AG09309 (cell line): ENCODE measurements at places on chromosomes 2 and 18.

DNA sequence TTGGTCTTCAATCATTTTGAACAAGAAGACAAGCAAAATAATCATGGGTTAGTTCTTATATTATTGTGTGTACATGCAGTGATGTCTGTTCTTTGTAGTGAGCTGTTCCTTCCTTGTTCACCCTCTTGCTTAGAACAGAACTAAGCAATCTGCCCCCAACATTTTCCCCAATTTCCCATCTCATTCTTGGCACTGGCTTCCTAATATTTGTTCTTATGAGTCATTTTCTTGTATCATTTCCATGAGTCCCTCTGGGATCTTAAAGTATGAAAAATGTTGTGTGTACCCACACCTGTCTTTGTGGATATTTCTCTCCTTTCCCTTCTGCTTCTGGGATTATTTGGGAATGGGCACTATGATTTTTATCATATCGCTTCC lies 3.5 kb upstream of the IL1B start:
- no peak for DNase-seq

DNA sequence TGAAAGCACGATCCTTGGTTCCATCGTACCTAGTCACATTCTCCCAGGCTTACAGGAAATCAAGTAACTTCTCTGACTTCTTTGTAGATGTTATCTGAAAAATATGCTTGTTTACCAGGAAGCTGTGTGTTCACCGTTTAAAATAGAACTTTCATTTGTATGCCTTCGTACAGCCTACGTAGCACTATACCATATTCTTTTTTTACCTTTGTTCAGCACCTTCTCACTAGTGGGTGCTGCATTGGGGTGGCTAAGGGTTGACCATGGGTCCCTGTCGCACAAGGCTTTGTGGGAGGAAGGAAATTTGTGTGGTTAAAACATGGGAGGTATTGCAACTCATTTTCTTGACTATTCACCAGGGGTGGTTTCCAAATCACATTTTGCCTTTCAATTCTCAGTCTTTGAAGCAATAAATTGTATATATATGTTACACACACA lies 16.6 kb downstream of the MALT1 start:
- DNase-seq: no peak

- DNase-seq: no peak
Observed at GRCh38 chr2:230162981-230163380, 56.8 kb downstream of the SP110 start.

DNA sequence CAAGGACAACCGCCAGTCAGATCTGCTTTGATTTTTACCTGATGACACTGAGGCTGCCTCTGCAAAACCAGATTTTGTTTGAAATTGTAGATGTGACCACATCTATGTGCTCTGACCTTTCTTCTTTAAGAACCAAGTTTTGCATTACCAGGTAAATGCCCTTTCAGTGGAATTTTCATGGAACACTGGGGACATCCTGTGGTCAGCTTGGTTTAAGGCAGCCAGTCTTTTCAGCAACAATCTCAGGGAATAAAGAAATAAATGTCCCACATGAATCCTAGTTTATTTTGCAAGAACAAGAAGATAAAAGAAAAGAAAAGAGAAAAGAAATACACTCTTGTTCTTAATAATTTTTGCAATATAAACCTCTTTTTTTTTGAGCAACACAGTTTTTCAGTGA lies 90.6 kb downstream of the POU3F3 start:
- DNase-seq: no peak

- no peak for DNase-seq
Observed at GRCh38 chr2:212271583-212271982, 267.0 kb downstream of the ERBB4 start.

DNA sequence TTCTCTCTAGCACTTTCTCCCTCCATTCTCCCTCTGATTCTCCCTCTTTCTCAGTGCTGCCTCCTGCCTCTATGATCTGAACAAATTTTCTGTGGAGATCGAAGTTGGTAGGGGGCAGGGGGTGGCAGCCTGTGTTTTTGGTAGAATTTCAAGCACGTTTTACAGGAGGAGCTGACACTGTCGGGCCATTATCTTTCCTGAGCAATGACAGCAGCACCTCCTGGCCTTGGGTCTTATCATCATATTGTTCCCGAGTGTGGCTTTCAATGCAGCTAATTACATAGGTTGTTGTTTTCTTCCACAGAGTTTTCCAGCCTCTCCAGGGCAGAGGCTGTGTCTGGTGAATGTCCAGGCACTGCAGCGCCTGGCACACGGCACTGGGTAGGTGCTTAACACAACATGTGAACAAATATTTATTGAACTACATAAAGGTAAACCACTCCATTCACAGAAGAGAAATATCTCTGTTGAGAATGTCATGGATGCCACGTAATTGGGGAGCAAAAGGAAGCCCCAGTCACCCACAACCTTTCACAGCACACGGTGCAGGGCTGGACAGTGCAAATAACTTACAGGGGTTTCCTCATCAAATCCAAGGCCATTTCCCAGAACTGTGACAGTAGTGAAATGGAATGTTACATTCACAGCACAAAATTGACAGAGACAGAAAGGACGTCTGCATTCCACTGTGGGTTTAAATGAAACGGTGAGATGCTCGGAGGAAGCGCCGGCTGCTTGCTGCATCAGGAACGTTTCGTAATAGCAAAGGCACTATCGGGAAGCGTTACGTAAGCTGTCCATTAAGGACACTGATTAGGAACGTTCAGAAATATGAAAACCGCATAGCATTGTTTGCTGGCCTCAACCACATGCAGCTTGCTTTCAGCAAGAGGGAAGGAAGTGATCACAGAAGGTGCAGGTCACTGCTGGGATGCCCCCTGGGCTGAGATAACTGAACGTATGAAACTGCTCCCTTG lies 6.5 kb upstream of the KCNG2 start:
- DNase-seq: peak; percentile 99

DNA sequence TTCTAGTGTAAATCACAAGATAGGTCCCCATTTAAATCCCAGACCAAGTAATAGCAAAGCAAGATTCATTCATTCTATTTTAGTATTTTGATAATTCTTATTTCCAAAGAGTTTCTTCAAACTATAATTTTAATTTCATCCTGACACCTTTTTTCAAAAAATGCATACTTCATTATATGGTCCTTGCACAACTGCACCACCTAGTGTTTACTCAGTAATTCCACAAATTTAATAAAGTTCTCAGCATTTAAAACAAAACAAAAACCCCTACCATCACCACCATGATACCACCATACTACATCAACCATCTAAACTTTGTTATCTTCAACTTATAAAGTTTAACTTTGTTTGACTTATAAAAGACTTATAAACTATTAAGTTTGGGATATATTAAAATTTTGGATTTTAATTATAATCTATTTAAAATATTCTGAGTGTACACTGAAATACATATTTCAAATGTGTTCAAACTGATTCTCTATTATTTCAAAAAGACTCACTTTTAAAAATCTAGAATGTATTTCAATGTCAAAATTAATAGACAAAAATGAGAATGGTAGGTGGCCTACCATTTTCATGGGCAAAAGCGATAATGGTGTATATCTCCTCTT lies 44.2 kb downstream of the WDPCP start:
- no peak for DNase-seq
